Inflammatory macrophage (primary cell): ENCODE measurements at places on chromosomes 2 and 18.
A peak's percentile ranks its signal among the peaks of the same experiment; 100 is the strongest.

DNA sequence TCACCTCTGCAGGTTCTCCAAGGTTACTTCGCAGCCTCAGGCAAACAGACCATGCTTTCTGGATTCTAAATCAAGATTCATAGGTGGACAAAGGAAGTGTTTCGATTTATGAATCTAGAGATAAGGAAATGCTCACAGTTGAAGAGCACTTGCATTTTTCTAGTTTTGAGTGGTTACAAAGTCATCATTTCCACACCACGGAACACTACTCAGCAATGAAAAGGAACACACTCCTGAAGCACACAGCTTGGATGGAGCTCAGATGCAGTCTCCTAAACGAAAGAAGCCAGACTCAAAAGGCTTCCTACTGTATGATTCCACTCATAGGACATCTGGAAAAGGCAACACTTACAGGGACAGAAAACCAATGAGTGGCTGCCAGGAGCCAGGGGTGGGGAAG lies 31.7 kb downstream of the SDC1 start:
- DNase-seq, result no peak

GRCh38 chr2:97654309-97654708 lies 8.4 kb downstream of the COX5B start:
- no peak for DNase-seq

GRCh38 chr2:98467082-98467536 lies 22.5 kb downstream of the INPP4A start:
- DNase-seq, result peak; percentile 27

DNA sequence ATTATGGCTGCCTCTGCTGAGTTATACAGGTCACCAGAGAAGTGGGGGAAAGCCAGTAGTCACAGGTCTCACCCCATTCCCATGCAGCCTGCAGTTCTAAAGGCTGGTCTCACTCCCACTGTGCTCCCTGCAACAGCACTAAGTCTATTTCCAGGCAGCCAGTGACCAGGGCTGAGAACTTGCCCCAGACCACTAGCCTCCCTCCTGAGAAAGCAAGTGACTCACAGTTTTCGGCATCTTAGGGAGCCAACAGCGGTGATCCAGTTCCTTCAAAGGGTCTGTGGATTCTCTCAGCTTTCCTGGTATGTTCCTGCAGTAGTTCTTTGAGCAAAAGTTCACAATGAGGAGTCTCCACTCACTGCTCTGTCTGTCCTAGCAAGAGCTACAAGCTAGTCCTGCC lies 329.6 kb upstream of the MAP2 start:
- no peak for DNase-seq

DNA sequence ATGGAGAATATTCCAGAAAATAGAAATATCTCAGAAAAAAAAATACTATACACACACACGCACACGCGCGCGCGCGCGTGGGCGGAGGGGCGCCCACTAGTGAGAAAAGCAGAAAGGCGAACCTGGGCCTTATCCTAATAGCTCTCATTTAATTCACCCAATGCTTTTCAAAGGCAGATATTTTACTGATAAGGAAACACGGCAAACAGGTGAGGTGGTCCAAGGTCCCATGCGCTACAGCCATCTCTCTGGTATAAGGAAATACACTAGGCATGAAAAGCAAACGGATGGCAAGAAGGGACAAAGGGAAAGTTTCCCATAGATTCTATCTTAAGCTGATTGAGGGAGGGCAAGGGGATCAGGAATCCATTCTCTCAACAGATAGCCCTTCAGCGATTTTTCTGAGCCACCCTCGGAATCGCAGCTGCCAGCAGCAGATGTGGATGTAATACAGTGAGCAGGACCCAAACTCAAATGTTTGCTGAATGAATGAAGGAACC lies 136.7 kb downstream of the TMEM247 start:
- DNase-seq, result peak; percentile 49

DNA sequence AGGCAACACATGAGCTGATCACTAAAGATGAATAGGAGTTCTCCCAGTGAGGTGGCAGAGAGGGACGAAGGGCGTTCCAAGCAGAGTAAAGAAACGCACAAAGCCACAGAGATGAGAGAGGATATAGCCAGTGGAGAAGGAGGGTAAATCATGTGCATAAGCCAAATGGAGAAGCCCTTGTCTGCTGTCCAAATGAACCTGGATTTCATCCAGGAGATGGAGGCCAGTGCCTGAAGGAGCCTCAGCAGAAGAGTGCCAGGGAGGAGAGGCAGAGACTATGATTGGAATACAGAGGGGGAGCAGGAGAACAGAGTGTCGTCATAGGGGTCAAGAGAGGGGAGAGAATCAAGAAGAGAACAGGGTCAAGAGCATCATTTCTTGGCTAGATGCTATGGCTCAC lies 48.9 kb upstream of the STPG4 start:
- DNase-seq, result no peak

GRCh38 chr2:171629113-171629512 lies 58.2 kb upstream of the DYNC1I2 start:
- no peak for DNase-seq

GRCh38 chr2:3179208-3179607 lies 198.4 kb downstream of the EIPR1 start:
- no peak for DNase-seq

DNA sequence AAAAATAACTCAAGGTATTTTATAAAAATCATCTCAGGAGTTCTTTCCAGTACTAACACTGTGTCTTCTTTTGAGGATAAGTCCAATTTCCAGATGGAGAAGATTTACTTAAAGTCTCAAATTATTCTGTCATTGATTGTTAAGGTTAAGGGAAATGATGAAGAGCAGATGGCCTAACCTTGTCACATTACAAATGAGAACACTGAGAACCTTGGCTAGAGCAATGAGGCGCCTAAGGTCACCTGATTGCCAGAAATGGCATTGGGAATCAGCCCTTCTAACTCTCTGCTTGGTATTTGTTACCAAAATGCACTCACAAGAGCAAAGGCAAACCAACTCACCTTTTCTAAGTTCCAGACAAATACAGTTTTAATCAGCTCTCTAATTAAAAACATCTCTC lies 835.1 kb downstream of the RNF144A start:
- no peak for DNase-seq
